A673 (cell line): ENCODE measurements at places on chromosomes 4 and X. TPM values are rescaled to one million over a fixed set of nuclear protein-coding genes. Genes with fewer than 3 reads are reported as not detected.

DNA sequence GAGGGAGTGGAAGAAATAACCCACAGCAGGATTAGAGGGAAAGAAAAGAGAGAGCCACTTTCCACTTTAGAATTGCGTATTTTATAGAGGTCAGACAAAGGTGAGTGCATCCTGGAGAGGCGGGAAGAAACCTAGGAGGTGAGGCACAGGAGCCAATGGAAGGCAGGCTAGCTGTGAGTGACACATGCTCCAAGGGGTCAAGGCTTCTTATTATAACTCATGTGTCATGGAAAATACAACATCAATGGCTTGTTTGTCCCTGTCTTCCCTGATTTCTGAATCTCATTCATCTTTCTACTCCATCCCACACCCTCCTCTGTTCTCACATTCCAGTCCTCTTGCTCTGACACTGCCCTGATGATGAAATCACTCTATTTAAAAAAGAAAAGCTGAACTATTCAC lies 14.4 kb downstream of the ANXA3 start:
- no peaks in the 10 kb centered on the region for H3K36me3 ChIP-seq
- H3K27ac ChIP-seq: no peak overlapping the region
- H3K4me3 ChIP-seq: no peak overlapping the region
- no peak for DNase-seq
- H3K27me3 ChIP-seq: no peaks in the 10 kb centered on the region

BOD1L1 gene
- total RNA-seq: 44.8 and 47.2 TPM in 2 replicates

SYTL4 gene
- total RNA-seq: 2.3 and 3.2 TPM in 2 replicates

GRCh38 chrX:87515836-87516235 lies 1.8 kb upstream of the KLHL4 start:
- H3K36me3 ChIP-seq: no peaks in the 10 kb centered on the region
- H3K4me3 ChIP-seq: no peak overlapping the region
- DNase-seq: no peak
- H3K27ac ChIP-seq: no peak overlapping the region

MAGEA4 gene
- total RNA-seq: not detected in 2 replicates

DNA sequence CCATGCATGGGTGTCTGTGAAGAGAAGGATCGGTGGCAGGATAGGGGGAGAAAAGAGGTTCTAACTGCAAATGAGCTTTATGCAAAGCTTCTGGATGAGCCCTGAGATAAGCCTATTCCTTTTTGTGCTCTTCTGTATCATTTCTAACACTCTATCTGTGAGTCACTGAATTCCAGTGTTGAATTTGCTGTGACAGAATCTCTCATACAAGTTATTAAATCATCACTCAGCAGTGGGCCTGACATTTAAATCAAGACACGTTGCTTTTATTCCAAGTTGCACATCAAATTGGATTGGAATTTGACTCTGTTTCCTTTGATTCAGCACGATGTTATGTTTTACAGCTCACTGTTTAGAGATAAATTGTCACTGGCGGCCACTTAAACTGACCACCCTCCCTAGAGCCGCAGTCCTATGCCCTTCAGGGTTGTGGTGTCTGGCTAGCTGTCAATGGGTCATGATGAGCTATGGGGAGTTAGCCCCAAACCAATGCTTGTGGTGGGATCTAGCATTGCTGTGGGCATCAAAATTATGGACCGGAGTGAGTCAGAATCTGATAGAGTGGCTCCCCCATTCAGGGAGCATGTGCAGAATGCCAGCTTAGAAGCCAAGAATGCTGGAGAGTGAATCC lies 42.7 kb downstream of the LHFPL1 start:
- no peak overlapping the region for H3K4me3 ChIP-seq
- no peak for DNase-seq
- peaks cover 6% of the 10 kb centered on the region for H3K27me3 ChIP-seq
- H3K27ac ChIP-seq: no peak overlapping the region
- no peaks in the 10 kb centered on the region for H3K4me1 ChIP-seq

- H3K4me1 ChIP-seq: no peaks in the 10 kb centered on the region
- no peak overlapping the region for H3K27ac ChIP-seq
- H3K36me3 ChIP-seq: no peaks in the 10 kb centered on the region
- no peak for DNase-seq
Measured at GRCh38 chr4:13348216-13348615, 135.9 kb downstream of the RAB28 start.

DNA sequence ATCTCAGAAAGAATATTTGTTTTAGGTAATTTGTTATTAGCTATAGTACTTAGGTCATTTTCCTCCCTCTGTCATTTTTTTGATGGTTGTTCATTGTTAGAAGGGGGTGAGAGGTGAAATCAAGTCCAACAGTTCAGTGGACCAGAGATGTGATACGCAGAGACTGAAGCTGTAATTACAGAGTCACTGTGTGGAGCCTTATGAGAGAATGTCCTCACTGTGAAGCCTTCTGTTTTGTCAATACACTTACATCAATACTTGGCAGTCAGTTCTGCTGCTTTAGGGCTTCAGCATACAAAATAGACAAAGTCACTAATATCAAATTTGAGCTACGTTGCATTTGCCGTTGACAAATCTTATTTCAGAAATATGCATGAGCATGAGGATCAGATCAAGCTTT lies 692.5 kb downstream of the C4orf33 start:
- no peaks in the 10 kb centered on the region for H3K27me3 ChIP-seq
- H3K36me3 ChIP-seq: no peaks in the 10 kb centered on the region
- no peaks in the 10 kb centered on the region for H3K4me1 ChIP-seq
- DNase-seq: no peak
- no peak overlapping the region for H3K27ac ChIP-seq

- no peak overlapping the region for H3K27ac ChIP-seq
- no peak overlapping the region for H3K4me3 ChIP-seq
- DNase-seq: no peak
Measured at GRCh38 chr4:36292556-36293188, 11.3 kb downstream of the DTHD1 start.
